T1000 (cell line): ENCODE measurements at places on chromosomes 16 and 17.

DNA sequence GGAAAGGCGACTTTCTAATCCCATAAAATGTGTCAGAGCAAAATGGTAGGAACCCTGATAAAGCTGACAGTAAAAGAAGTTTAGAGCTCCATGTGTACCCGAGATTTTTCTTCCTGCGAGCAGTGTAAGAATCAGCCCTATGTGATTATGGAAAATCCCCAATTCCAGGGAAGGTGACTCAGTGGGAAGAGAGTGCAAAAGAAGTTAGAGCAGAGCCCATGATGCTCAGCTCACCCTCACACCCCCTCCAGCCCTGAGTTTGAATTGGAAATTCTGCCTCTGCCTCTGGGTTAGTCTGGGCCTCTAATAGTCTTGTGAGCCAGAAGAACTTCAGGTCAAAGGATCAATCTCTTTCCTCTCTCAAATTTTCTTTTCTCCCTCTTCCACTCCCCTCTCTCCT is 12.5 kb downstream of the C17orf78 start:
- DNase-seq, result peak; percentile 40

GRCh38 chr17:31488264-31488981 is 96.9 kb downstream of the RAB11FIP4 start:
- DNase-seq, result no peak

DNA sequence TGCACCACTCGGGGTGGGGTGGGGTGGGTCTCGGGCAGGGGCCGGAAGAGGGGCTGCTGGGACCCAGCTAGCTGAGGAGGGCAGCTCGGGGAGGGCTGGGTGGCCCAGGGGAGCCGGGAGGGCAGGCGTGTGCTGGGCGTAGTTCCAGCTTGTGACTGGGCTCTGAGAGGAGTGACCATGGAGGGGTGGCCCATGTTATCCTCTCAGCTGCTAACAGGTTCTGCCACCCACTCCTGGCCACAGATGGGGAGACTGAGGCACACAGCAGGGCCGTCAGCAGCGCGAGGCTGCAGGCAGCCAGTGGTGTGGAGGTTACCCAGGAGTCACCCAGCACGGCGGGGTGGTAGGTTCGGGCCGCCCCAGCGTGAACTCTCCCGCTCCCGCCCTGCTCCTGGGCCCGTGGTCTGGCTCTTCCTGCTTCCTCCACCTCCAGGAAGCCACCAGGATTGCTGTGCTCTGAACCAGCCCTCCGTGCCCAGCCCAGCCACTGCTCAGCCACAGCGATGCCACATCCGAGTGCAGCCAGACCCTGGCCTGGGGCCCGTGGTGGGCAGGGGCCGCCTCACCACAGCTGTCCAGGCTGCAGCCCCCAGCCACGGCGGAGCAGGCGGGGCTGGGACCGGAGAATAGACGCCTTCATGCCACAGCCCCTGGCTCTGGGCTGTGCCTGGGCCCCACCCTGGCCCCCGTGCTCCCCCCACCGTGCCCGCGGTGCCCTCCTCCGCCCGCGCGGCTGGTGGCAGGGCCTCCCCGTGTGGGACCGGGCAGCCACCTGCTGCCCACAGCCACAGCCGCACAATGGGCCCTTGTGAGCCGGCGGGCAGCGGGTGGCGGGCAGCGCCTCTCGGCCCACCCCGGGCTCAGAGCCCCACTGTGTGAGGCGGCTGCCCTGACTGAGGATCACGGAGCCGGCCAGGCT is 26.3 kb upstream of the SSTR5 start:
- no peak for DNase-seq

- DNase-seq, result no peak
Measured at GRCh38 chr17:47718634-47719405, 14.2 kb upstream of the TBX21 start.

- DNase-seq, result no peak
Measured at GRCh38 chr16:78926723-78927210, 673.8 kb downstream of the MAF start.

DNA sequence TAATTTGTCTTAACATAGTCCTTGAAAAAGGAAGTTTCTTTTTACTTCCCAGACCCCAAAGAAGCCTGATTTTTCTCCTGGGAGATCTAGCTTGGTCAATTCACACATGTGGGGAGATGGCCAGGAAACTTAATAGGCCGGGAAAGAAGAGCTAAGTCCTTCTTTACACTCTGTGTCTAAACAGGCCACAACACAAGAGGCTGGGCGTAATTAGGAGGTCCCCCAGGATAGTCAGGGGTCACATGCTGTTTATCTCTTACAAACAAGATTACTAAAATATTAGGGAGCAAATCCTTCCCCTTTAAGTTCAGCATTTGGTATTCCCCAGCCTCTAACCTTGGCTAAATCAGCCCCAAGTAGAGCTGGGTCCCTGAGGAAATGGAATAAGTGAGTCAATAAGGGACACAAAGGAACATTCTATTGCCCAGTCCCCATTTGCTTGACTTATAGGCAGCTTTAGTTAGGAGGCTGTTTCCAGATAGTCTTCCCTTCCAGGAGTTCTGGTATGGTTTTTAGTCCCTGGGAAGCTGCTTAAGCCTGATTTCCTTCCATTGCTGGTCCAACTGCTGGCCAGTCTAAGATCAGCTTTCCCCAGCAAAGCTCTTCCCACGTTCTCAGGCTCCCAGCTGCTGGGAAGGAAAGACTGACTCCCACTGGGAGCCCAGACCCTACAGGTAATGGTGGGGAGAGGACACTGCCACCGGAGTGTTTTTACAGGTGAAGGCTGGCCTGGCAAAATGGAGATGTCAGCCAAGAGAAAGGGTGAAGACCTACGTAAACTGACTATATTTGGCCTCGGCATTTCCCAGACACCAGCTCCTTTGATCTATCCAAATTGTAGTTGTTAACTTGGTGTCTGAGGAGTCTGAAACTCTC is 14.1 kb upstream of the HOXB9 start:
- DNase-seq, result no peak

DNA sequence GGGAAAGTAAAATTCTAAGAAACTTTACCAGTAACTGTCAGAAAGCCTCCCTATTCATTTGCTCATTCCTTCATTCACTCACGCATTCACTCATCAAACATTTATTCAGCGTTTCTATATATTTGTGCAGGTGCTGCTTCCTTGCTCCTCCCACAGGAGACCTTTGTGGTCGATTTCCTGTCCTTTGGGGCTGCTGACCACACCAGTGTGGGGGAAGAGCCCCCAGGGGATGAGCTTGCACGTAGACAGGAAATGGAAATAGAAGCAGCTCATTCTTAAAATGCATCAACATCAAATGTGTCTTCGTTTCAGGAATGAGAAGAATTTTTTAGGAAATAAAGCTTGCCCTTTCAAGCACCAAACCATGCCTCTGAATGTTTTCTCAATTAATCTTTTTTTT is 9.6 kb downstream of the PIK3R6 start:
- DNase-seq, result no peak

DNA sequence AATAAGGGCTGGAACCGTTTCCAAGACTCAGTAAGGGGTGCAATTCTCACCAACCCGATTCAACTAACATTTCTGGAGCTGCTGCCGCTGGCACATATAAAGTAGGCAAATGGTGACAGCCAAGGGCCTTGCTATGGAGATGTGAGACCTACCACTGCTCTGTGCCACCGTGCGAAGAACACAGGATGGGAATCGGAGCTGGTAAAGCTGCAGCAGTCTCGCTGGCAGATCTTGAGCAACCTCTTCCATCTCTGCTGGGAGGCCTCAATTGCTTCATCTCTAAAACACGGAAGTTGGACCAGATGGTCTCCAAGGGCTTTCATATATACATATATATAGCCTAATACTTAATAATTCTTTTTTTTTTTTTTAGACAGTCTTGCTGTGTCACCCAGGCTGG is 128.9 kb upstream of the RCVRN start:
- DNase-seq, result no peak

DNA sequence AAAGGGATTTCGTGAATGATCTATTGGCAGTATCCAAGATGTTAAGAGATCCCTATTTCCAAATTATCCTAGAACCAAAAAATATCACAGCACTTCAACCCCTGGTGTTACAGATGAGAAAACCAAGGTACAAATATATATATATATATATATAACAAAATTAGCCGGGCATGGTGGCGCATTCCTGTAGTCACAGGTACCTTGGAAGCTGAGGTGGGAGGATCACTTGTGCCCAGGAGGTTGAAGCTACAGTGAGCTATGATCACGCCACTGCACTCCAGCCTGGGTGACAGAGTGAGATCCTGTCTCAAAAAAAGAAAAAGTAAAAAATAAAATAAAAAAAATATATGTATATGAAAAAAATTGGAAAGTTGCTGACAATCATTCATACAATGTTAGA is 637 bp upstream of the CLN3 start:
- no peak for DNase-seq

GRCh38 chr16:3012246-3012645 is 477 bp upstream of the CLDN9 start:
- no peak for DNase-seq

DNA sequence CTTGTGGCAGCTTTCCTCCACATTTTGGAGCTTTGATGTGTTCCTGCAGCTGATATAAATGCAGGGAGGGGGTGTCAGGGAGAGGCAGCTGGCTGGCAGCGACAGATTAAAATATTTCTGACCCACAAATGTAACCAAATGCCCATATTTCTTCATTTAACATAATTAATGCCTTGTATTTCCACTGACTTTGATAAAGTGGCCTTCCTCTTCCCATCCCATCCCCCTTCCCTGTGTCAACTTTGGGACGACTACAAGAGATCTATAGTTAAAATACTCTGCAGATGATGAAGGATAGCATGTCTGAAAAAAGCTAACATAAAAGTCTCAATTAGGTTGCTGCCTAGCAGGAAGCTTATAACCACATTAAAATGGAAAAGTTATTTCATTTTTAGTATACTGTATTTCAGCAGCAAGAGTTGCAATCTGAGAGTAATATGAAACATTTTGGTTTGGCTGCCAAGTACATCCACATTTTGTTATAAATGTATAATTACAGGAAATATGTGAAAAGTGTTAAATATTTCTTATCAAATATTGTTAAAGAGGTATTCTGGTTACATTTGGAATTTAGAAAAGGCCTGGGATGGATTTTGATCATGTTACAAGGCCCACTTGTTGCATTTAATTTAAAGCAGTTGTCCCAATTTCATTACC is 238.7 kb upstream of the TBX2 start:
- DNase-seq, result no peak

DNA sequence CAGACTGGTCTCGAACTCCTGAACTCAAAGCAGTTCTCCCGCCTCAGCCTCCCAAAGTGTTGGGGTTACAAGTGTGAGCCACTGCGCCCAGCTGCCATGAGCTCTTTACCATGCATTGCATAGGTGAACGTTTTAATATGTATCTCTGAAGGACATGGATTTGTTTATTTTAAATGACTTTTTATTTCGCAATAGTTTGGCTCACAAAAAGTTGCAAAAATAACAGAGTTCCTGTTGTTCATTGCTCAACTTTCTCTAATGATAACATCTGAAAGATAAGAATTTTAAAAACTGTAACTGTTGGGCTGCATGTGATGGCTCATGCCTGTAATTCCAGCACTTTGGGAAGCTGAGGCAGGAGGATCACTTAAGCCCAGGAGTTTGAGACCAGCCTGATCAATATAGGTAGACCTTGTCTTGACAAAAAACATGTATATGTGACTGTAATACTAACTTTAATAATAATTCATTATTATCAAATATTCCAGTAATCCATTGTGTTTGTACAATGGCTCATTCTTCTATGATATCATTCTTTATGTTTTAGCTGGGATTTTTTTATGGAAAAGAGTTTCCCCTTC is 80.1 kb downstream of the ABCC1 start:
- DNase-seq, result no peak

DNA sequence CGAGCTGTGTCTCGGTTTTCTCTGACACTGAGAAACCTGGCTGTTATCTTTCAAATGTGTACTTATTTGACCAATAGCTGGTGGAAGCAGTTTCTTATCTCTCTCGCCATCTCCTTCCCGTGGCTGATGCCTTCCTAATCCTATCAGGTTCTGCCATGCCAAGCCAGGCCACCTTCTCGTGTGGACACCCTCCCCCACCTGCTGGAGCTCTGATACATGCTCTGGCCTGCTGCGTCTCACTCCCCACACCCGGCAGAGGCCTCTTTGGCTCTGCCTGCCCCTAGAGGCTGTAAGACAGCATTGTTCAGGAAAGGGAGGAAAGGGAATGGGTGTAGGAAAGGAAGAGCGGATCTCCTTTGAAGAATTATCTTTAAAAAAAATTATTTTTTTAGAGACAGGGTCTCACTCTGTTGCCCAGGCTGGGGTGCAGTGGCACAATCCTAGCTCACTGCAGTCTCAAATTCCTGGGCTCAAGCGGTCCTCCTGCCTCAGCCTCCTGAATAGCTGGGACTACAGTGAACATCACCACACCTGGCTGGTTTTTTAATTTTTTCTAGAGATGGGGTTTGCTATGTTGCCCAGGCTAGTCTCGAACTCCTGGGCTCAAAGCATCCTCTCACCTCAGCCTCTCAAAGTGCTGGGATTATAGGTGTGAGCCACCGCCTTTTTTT is 7.5 kb upstream of the ARMC5 start:
- DNase-seq, result no peak

- DNase-seq, result no peak
Measured at GRCh38 chr16:86968866-86969265, 348.3 kb downstream of the C16orf95 start.

DNA sequence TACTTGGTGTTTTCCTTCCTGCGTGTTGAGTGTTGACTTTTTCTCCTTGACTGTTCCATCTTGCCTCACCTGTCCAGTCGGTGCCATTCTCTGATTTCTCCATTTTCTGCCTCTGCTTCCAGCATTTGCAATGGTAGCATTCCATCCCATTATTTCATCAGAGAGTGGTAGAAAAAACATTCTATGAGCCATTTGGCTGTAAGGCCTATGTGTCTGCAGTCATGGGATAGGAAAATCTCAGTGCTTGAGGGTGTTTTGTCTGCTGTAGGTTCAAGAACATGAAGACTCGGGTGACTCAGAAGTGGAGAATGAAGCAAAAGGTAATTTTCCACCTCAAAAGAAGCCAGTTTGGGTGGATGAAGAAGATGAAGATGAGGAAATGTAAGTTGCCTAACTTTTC is 2.7 kb downstream of the UTP18 start:
- no peak for DNase-seq

- DNase-seq, result no peak
Measured at GRCh38 chr17:75821552-75821951, 22.7 kb downstream of the UNC13D start.

DNA sequence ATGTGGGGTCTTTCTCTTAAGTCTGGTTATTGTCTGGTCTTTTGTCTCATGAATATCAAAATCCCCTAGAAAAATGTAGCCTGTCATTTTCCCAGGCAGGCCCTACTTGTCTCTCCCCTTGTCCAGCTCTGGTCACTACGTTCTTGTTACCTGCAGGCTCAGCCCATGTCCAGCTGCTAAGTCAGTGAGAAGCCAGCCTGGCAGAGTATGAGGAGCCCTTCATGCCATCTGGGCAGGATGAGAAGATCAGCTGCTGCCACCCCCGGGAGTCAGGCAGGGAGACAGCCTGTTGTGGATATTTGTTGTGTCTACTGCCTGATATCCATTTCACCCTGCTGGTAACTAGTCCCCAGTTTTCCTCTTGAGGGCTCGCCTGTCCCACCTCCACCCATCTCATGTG is 88.9 kb downstream of the ASIC2 start:
- no peak for DNase-seq

GRCh38 chr16:86202760-86203426 is 303.9 kb downstream of the IRF8 start:
- no peak for DNase-seq

- no peak for DNase-seq
Measured at GRCh38 chr16:80518436-80518835, 22.4 kb upstream of the DYNLRB2 start.
